Activated CD4-positive, alpha-beta memory T cell treated with anti-CD3 and anti-CD28 coated beads, Interleukin-2, amount 10 ng/mL, durations not matched to agents 7 days and 5 days (primary cell): ENCODE measurements at places on chromosomes 11 and 22.

GRCh38 chr11:11442791-11443190 is 89.7 kb upstream of the CSNK2A3 start:
- DNase-seq = no peak

DNA sequence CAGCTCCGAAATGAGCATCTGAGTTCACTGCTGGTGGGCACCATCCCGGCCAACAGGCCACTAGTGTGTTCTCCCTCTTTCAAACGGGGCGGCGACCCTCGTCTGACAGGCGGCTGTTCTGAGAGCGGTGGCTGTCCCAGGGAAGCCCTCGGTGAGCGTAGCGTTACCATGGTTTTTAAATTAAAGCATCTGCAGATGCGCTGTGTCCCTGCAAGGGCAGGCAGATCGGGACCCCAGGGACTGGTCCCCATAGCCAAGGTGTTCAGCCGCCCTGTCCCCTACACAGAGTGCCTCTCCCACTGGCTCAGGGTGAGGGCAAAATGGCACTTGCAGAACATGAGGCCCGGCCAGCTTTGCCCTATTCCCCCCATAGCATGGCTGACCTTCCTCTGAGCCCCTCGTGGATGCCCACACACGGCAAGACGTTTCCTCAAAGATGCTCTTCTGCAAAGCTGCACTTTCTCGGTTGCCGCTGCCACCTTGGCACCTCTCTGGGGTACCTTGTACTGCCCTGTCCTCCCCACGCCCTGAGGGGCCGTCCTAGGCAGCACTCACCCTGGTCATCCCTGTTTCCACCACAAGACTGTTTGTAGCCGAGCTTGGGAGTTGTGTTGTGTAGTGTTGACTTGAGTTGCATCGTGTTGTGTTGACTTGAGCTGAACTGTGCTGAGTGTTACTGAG is 51.9 kb upstream of the KCNQ1OT1 start:
- no peak for DNase-seq

DNA sequence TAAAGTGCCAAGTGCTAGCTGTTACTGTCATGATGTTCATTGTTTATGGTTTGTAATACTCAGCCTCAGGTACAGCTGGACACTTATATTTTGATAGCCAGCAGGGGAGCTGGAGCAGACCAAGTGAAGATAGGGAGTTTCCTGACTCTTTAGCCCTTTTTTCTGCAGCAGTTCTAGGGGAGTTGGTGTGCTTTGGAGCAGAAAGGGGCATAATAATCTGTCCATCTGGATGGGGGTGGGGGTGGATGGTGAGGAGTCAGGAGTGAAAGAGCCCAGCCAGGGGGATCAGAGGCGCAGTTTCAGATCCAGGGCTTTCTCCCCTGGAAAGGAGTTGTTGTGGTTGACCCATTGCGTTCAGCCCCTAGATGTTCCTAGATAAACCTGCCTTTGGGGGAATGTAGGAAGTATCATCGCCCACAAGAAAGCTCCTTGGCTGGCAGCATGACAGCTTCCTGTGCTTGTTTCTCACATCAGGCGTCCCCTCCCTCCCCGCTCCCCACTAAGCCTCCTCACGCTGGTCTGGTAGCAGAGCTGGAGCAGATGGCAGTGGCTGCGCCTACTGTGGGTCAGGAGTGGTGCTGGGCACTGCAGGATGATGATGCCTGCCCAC is 41.9 kb downstream of the MED15 start:
- peak; percentile 67 for DNase-seq

DNA sequence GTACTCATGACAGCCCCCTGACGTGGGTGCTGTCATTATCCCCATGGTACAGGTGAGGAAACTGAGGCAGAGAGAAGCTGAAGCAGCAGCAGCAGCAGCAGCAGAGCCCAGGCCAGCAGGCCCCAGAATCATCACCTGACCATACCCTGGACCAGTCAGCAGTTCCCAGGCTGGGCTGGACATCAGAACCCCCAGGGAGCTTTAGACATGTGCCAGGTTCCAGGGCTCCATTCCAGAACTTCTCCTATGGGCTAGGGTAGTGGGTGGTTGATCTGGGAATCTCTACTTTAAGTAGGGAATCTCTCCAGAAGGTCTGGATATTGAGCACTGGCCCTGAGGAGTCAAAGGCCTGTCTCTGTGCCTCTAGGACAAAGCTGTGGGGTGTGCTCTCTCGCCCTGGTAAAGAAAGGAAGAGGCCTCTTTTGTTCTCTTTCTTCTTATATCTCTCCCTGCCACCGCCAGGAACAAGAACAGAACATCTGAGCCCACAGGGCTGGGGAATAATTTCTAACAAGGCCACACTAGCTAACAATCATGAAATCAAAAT is 26.6 kb downstream of the MAFF start:
- DNase-seq = no peak

- DNase-seq = no peak
Observed at GRCh38 chr11:1653541-1654387, 24.2 kb downstream of the KRTAP5-5 start.
